ENCODE measurements at places on chromosomes 7 and 10. TPM values are rescaled to one million over a fixed set of nuclear protein-coding genes. Genes with fewer than 3 reads are reported as not detected.

DNA sequence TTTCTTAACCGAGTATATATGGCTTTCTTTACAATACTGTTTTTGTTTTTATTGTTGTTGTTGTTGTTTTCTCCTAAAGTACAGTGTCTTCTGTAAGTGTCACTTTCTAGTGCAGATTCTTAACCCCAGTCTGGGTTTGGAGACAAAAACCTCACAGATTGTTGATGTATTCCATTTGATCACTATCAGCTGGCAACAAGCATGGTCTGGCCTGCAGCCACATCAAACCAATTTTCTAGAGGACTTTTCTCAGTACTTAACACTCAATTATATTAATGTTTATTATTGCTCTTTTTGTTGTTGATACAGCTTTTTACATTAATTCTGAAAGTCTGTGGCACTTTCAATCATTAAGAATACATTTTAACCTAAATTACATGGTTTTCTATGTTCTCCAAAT is 17.1 kb downstream of the LRRN3 start:
- peaks cover 59% of the 10 kb centered on the region for H3K4me1 ChIP-seq
- H3K27me3 ChIP-seq: no peaks in the 10 kb centered on the region
- H3K36me3 ChIP-seq: peaks cover 29% of the 10 kb centered on the region
- H3K4me3 ChIP-seq: no peak overlapping the region
- no peak overlapping the region for H3K27ac ChIP-seq
- no peak for DNase-seq

DNA sequence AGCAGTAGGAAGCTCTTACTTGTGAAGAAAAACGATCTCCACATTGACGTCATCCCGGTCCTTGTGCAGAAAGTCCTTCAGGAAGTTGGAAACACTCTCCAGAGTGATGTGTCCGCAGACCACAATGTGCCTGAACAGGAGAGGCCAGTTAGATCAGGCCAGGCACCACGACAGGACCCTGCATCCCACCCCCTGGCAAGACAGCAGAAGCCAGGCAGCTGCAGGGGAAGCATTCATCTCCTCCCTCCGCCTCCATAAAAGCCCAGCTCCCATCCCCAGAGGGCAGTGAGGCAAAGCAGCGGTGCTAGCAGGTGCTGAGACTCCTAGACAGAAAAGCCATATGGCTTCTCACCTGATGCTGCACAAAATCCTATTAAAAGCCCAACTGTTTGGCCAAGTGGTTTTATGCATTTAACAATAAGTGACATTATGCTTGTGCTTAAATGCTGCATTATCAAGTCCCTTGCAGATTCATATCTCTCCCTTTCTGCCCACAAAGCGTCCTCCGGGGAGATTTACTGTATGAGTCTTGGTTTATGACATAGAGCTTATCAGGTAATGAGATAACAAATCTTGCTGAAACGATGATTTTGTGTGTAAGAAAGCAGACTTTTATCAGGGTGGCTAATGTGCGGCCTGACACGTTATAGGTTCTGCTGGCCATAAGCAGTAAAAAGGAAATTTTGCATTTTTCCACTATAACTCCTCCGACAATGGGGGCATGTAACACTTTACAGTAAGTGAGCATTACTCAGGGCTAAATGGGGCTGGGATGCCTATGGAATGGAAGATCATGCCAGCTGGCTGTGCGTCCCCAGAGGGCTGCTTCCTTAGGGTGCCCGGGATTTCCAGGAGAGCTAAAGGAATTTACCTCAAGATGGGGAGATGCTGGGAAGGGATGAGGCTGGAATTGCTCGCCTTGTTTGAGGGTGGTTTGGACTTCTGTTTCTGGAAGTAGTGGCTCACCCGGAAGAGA is 546.9 kb downstream of the KCNMA1 start:
- H3K4me3 ChIP-seq: no peak overlapping the region
- no peaks in the 10 kb centered on the region for H3K27me3 ChIP-seq
- no peak overlapping the region for H3K27ac ChIP-seq

- no peak overlapping the region for H3K4me3 ChIP-seq
- no peak overlapping the region for H3K27ac ChIP-seq
- no peak for DNase-seq
- H3K27me3 ChIP-seq: peaks cover 11% of the 10 kb centered on the region
- no peaks in the 10 kb centered on the region for H3K36me3 ChIP-seq
Observed at GRCh38 chr7:131603932-131604331, 47.5 kb upstream of the PODXL start.

GRCh38 chr10:82680608-82681007 is 805.6 kb downstream of the NRG3 start:
- H3K4me1 ChIP-seq: no peaks in the 10 kb centered on the region
- no peak overlapping the region for H3K27ac ChIP-seq
- no peak for DNase-seq

Gene DLD
- 71.4 TPM for total RNA-seq

Gene AGR2
- total RNA-seq: not detected

Gene GPR26
- not detected for total RNA-seq

All from activated CD4-positive, alpha-beta T cell treated with anti-CD3 and anti-CD28 coated beads for 36 hours (primary cell).